Neuronal stem cell (in vitro differentiated cells): ENCODE measurements at places on chromosomes 16 and 17.

GRCh38 chr17:29583324-29584248 lies 5.9 kb downstream of the GIT1 start:
- H3K36me3 ChIP-seq = peaks cover 50% of the 10 kb centered on the region
- no peak for DNase-seq
- no peak overlapping the region for H3K27ac ChIP-seq
- no peak overlapping the region for H3K4me3 ChIP-seq
- H3K4me1 ChIP-seq = peaks cover 20% of the 10 kb centered on the region

DNA sequence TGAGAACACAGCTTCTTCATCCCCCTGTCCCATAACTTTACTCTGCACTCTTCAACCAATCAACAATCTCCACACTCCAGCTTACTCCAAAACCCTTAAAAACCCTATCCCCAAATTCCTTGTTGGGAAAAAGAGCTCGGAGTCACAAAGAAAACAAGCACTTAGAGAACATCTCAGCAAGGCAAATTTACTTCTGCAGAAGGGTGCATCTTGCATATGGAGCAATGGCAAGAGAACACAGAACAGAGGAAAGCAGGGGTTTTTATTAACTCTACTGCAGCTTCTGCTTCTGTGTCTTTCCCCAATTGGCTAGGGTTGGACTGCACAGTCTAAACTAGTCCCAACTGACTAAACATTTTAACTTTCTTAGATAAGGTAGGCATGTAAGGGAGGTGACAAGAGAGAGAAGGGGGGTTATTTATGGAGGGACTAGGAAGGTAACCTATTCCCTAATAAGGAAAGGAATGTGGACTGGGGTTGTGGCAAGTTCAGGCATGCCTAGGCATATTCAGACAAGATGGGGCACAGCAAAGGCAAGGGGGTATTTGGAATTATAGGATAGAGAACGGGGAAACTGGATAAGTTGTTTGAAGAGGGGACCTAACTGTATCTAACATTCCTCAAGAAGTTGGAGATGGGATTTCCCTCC lies 125.5 kb downstream of the CACNG3 start:
- H3K4me3 ChIP-seq = no peak overlapping the region
- no peaks in the 10 kb centered on the region for H3K4me1 ChIP-seq
- H3K27ac ChIP-seq = no peak overlapping the region
- no peaks in the 10 kb centered on the region for H3K27me3 ChIP-seq
- no peak for DNase-seq

GRCh38 chr16:70611224-70611598 lies 35.1 kb upstream of the IL34 start:
- H3K27ac ChIP-seq = no peak overlapping the region
- no peaks in the 10 kb centered on the region for H3K27me3 ChIP-seq
- no peak for DNase-seq
- no peaks in the 10 kb centered on the region for H3K36me3 ChIP-seq
- no peak overlapping the region for H3K4me3 ChIP-seq
- no peaks in the 10 kb centered on the region for H3K4me1 ChIP-seq

DNA sequence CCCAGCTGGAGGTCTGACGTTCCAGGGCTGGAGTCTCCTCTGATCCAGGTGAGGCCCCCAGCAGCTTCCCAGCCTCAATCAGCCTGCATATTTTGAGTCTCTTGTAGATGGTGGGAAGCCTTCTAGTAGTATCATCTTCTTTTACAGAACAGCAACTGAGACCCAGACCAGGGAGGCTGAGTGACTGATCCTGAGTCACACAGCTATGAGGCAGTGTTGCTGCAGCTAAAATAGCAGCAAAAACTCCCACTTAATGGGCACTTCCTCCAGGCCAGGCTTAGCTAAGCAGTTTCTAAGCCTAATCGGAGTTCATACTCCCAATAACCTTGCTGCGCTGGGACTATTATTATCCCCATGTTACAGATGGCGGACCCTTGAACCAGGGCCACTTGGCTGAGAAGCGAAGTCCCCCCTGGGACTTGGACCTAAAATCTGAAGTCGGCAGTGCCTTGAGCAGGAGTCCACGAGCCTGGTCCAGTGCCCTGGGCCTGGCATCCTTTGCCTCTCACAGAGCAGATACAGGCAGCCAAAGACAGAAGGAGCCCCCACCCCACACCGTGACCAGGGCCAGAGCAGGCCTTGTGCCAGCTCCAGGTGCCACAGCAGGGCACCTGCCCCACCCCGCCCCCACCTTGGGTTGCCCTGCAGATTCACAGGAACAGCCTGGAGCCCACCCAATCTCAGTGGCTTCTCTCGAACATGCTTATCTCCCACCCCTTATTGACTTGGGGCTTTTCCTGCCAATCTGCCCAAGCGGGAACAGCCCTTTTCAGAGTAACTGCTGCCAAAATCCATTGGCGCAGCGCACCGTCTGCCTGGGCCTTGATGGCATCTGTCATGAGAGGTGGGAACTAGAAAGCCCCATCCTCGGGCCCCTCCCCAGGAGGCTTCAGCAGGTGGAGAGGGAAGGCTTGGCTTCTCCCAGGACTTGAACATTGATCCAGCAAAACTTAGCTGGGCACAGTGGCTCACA lies 65.1 kb downstream of the SOCS1 start:
- no peaks in the 10 kb centered on the region for H3K36me3 ChIP-seq
- no peaks in the 10 kb centered on the region for H3K4me1 ChIP-seq
- DNase-seq = no peak
- no peak overlapping the region for H3K27ac ChIP-seq
- H3K27me3 ChIP-seq = no peaks in the 10 kb centered on the region

- peaks cover 7% of the 10 kb centered on the region for H3K4me1 ChIP-seq
- no peaks in the 10 kb centered on the region for H3K27me3 ChIP-seq
- DNase-seq = no peak
- H3K27ac ChIP-seq = no peak overlapping the region
Observed at GRCh38 chr17:17231621-17232302, 5.2 kb downstream of the FLCN start.

DNA sequence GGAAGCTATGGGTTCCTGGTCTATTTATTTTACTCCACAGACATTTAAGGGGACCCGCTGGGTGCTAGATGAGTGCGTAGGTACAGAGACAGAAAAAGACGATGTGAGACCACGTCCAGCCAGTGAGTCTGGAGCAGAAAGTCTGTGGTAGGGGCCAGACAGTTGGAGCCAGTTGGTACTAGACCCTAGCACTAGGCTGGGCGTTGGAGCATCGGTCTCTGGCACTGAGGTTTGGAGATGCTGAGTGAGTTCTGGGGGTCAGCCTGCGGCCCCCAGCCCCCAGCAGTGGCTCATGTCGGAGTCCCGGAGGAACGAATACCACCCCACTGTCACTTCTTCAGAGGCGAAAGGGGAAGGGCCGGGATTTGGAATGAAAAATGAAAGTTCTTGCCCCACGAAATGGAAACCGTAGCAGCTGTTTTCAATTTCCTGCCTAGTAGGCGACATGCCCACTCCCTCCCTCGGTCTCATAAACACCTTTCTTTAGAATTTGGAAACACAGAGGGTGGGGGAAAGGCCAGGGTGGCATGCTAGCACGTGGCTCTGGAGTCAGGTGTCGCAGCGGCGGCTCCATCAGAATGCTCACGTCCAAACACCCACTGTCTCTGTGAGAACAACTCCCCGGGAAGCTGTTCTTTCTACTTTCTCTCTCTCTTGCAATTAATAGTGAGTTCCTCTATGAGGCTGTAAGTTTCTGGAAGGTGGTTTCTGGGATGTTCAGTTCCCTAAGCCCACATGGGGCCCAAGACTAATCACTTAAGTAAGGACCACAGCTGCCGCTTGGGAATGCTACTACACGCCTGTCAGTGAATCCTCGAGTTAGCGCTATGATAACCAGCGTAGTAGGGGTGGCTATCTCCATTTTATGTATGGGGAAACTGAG lies 96.8 kb downstream of the IRF8 start:
- H3K4me3 ChIP-seq = no peak overlapping the region
- peaks cover 6% of the 10 kb centered on the region for H3K27me3 ChIP-seq
- no peaks in the 10 kb centered on the region for H3K4me1 ChIP-seq
- DNase-seq = no peak
- H3K36me3 ChIP-seq = no peaks in the 10 kb centered on the region

DNA sequence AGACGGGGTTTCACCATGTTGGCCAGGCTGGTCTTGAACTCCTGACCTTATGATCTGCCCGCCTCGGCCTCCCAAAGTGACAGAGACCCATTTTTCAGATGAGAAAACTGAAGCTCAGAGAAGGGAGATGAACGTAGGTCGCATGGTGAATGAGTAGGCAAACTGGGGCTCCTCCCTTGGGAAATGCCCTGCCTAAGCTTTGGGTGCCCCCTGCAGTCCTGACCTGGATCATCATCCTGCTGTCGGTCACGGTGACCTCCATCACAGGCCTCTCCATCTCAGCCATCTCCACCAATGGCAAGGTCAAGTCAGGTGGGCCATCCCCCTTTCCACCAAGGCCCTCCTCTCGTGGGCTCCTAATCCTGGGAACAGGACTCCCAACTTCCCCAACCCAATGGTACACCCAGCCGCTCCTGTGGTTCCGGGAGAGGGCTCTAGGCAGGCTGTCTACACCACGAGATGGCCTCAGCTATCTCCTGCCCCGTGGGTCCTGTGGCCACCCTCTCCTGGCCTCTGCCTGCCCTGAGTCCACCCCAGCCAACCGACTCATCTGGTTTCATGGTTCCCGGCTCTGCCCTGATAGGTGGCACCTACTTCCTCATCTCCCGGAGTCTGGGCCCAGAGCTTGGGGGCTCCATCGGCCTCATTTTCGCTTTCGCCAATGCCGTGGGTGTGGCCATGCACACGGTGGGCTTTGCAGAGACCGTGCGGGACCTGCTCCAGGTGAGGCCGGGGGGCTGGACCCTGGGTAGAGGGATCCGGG lies 4.7 kb downstream of the SLC12A3 start:
- H3K4me3 ChIP-seq = no peak overlapping the region
- H3K27me3 ChIP-seq = no peaks in the 10 kb centered on the region
- no peaks in the 10 kb centered on the region for H3K36me3 ChIP-seq
- H3K27ac ChIP-seq = no peak overlapping the region
- DNase-seq = no peak

- no peaks in the 10 kb centered on the region for H3K4me1 ChIP-seq
- H3K4me3 ChIP-seq = no peak overlapping the region
- no peaks in the 10 kb centered on the region for H3K27me3 ChIP-seq
- no peak overlapping the region for H3K27ac ChIP-seq
- no peak for DNase-seq
- no peaks in the 10 kb centered on the region for H3K36me3 ChIP-seq
Observed at GRCh38 chr17:19494961-19495806, 38.5 kb upstream of the SLC47A1 start.

DNA sequence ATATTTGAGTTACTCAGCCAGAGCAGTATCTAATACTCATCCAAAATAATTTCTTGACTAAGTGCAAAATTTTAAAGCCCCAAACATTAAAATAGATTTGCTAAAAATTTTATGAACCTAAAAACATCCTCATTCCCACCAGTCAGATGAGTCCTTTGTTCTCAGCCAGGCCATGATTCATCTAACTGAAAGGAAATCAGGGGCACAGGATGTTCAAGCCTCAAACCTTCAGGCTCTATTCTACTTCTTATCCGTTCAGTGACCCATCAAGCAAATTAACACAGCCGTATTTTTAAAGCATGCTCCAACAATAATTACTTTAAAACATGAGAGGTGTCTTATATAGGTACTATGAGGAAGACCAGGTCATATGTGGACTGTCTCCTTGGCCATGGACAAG lies 176.5 kb upstream of the MON1B start:
- H3K4me1 ChIP-seq = no peaks in the 10 kb centered on the region
- H3K4me3 ChIP-seq = no peak overlapping the region
- H3K27ac ChIP-seq = no peak overlapping the region
- DNase-seq = no peak

DNA sequence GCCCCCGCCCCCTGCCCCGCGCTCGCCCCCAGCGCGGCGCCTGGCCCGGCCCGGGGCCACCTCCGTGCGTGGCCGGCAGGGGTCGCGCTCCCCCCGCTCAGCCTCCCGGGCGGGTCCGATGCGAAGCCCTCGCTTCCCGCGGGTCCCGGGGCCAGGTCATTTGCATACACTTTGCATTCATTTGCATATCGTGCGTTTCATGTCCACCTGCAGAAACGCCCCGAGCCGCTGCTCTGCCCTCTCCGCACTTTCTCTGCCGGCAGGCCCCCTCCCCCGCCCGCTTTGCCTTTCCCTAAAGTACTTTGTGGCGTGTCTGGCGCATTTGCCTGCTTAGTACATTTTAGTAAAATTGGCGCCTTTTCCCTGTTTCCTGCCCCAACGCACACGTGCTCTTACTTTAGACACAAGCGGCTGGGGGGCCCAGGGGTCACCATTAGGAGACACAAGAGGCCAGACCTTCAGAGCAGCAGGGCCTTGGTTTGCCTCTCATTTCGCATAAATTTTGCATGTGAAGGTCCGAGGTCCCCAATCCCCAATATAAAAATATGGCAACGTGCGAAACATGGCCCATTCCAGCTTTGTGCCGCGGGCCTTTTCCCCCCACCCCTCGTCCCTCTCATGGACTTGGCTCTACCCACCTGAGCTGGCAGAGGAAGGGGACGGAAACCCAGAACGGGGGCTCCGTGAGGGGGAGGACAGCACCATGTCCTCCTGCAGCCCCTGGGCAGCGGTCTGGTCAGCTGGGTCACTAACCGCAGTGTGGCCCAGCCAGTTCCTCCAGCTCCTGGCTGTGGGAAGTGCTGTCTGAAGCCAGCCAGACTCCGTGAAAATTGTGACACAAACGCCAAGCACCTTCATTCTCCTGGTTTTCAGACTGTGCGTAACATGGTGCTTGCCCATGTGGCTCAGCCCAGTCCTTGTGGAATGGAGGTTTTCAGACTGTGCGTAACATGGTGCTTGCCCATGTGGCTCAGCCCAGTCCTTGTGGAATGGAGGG lies 34.8 kb downstream of the CBFA2T3 start:
- H3K27ac ChIP-seq = no peak overlapping the region
- no peaks in the 10 kb centered on the region for H3K4me1 ChIP-seq
- DNase-seq = peak; percentile 59
- H3K4me3 ChIP-seq = no peak overlapping the region
- peaks cover 72% of the 10 kb centered on the region for H3K27me3 ChIP-seq

GRCh38 chr17:77676237-77676661 lies 282.3 kb upstream of the TNRC6C start:
- H3K36me3 ChIP-seq = no peaks in the 10 kb centered on the region
- no peak overlapping the region for H3K27ac ChIP-seq
- DNase-seq = peak; percentile 26
- H3K4me3 ChIP-seq = no peak overlapping the region
- H3K4me1 ChIP-seq = peaks cover 18% of the 10 kb centered on the region
- no peaks in the 10 kb centered on the region for H3K27me3 ChIP-seq

GRCh38 chr16:66568355-66568754 lies 2.1 kb downstream of the CMTM1 start:
- H3K4me1 ChIP-seq = no peaks in the 10 kb centered on the region
- no peaks in the 10 kb centered on the region for H3K27me3 ChIP-seq
- no peak for DNase-seq
- H3K4me3 ChIP-seq = no peak overlapping the region
